ENCODE measurements at places on chromosomes 1 and 21. TPM values are rescaled to one million over a fixed set of nuclear protein-coding genes. Genes with fewer than 3 reads are reported as not detected.

Gene F3
- 33.3 TPM for total RNA-seq

Gene SHE
- total RNA-seq, result 20.2 TPM

Gene NOS1AP
- 4.8 TPM for total RNA-seq

Gene MSH4
- total RNA-seq, result 0.72 TPM

Gene RHEX
- 3.3 TPM for total RNA-seq

Gene ERICH3
- 0.42 TPM for total RNA-seq

Gene ARHGAP30
- total RNA-seq, result 20.5 TPM

Gene RAB3B
- total RNA-seq, result 0.03 TPM

Gene NID1
- 63.3 TPM for total RNA-seq

Gene EPHA2
- total RNA-seq, result 25.9 TPM

Gene OXCT2
- 1.3 TPM for total RNA-seq

Gene TNNT2
- 0.21 TPM for total RNA-seq

Gene PHLDA3
- 66.1 TPM for total RNA-seq

Gene TRIM58
- 1.3 TPM for total RNA-seq

Gene CFHR5
- not detected for total RNA-seq

Gene ADGRB2
- total RNA-seq, result 1.8 TPM

Gene AK5
- total RNA-seq, result 0.71 TPM

Gene AIRE
- total RNA-seq, result not detected

Gene CHI3L2
- total RNA-seq, result 12.5 TPM

Gene CELSR2
- total RNA-seq, result 1.6 TPM

Gene ILF2
- 82.9 TPM for total RNA-seq

Gene FTCD
- 1.1 TPM for total RNA-seq

Gene SLC25A34
- total RNA-seq, result 2.5 TPM

Gene FCRL3
- total RNA-seq, result 0.99 TPM

Gene PDC
- total RNA-seq, result not detected

Gene SHISAL2A
- 0.88 TPM for total RNA-seq

Gene MROH9
- 0.10 TPM for total RNA-seq

Gene OR2T33
- total RNA-seq, result not detected

Gene FRRS1
- 6.7 TPM for total RNA-seq

Gene ZNF695
- total RNA-seq, result not detected

Gene RGS8
- 0.10 TPM for total RNA-seq

Gene PADI3
- total RNA-seq, result not detected

Gene FCGR2B
- total RNA-seq, result 68.6 TPM

Gene IFFO2
- total RNA-seq, result 21.5 TPM

Gene KRTAP22-1
- total RNA-seq, result not detected

Gene SPATA45
- not detected for total RNA-seq

Gene RHBDL2
- total RNA-seq, result not detected

Gene LIN28A
- total RNA-seq, result not detected

Gene LCE1E
- not detected for total RNA-seq

Gene WNT3A
- total RNA-seq, result not detected

Gene SGIP1
- total RNA-seq, result 73.2 TPM

Gene C1orf87
- 0.51 TPM for total RNA-seq

Gene SYCP1
- total RNA-seq, result not detected

Gene FCRL4
- not detected for total RNA-seq

Data from aorta (tissue), 5 donors.